Myocyte (in vitro differentiated cells): ENCODE measurements at places on chromosomes 5 and 9. TPM values are rescaled to one million over a fixed set of nuclear protein-coding genes. Genes with fewer than 3 reads are reported as not detected.

IL5 gene
- not detected in 2 replicates for total RNA-seq

DRD1 gene
- not detected in 2 replicates for total RNA-seq

DIPK1B gene
- total RNA-seq = not detected in 2 replicates

HAPLN1 gene
- 0.05 TPM in 1 of 2 replicates, not detected in the other for total RNA-seq

ZNG1C gene
- total RNA-seq = 16.1 and 21.3 TPM in 2 replicates

SCGB3A2 gene
- total RNA-seq = not detected in 2 replicates

LCN15 gene
- not detected in 2 replicates for total RNA-seq

GRCh38 chr5:14825977-14826376 is 45.6 kb downstream of the ANKH start:
- DNase-seq = no peak

DNA sequence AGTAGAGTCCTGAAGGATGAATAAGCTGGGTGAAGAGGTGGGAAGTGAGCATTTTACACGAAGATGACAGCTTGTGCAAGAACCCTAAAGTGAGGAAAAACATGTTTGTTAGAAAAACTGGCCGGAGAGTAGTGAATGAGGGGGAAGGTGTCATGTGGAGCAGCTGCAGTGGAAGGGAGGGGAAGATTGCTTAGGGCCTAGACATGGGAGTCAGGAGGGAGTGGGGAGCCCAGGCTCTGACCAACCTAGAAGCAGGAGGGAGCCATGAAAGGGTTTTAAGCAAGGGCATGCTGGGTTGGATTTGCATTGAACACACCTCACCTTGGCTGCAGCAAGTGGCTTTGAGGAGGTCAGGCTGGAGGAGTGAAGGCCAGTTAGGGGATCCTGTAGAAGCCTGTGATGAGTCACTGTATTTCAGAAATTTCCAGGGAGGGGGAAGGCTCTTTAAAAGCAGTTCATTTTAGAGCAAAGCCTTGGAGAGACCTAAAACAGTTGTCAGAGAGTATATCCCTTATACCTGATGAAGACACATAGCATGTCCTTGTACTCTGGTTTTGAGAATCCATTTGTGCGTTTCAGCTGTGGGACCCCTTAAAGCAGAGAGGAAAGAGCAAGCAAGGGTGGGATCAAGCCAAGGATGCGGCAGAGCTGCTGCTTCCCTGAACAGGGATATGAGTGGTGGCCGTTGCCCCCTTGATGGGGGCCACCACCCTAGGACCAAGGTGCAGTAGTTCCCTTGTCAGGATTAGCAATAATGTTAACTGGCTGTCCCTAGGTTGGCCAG is 45.4 kb downstream of the ANGPTL2 start:
- no peak for DNase-seq

DNA sequence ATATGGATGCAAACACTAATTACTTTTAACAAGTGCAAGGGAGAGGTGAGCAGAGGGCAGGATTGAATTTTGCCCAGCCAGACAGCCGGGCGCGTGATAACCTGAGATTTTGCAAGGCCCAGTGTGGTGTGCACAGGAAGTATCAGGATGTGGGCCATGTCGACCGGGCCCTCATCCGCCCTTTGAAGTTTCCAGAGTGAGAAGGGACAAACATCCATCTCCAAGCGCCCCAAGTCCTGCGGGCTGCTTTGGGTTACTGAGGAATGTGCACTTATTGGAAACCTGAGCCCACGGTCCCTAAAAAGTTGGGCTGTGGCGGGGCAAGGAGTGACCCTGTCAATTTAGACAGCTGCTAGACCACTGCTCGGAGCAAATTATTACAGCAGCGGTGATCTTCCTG is 272.2 kb upstream of the IRX2 start:
- no peak for DNase-seq

DNA sequence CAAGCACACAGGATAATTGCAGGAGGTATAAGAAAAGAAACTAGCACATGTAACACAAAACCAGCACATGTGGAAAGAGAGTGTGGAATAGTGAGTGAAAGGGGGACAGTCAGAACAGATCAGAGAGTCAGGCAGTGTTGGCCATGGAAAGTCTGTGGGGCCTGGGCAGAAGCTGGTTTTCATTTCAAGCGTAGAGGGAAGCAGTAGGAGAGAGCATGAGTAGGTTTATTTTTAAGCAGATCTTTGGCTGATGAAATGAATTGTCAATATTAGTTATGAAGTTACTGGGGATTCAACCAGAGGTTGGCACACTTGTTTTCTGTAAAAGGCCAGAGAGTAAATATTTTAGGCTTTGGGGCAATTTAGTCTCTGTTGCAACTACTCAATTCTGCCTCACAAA is 283.1 kb downstream of the SMARCA2 start:
- no peak for DNase-seq

DNA sequence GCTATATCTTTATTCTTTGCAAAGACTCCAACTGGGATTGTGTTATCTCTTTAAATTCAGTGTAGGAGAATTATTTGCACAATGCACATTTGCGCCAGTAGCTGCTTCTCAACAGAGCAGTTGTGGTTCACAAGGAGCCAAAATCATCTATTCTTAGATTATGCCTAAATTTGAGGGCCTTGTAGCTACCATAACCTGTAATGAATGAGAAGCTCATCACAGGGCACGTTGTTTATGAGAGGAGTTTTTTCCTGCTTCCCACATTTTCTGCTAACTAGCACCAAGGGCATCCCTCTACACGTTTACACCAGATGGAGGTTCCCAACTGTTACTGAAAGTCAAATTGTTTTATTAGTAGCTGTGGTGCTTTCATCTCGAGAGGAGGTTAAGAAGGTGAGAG is 322.4 kb downstream of the TMEM161B start:
- DNase-seq = no peak

- peak; percentile 63 for DNase-seq
Measured at GRCh38 chr9:88746029-88746742, 211.2 kb downstream of the NXNL2 start.

- DNase-seq = peak; percentile 27
Measured at GRCh38 chr9:123350590-123351310, 5.2 kb upstream of the CRB2 start.

DNA sequence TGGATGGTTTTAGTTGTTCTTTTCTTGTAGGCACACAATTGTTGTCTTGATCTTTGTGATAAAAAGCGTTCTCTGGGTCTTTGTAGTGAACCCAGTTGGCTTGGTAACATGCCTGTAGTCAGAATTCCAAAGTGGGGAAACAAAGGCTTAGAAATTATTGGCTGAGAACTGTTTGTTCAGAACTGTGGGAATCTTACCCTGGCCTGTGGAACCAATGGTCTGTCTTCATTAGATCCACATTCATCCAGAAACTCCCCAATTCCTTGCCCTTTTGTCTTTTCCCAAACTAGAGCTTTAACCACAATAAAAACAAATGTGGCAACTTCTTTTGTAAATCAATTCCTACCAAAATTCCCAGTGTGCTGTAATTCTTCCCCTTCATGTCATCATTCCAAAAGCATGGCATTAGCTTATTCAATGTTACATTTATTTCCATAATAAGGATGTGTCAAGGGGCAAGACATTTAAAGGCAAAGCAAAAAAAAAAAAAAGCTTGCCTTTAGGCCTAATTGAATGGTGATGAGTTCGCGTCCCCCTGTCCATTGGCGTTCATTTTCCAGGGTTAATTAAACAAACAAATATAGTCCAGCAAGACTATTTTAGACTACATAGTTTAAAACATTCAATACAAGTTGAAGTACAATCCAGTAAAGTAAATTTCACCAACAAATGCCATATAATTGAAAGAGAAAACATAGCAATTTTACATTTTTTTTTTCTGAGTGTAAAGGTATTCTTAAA is 249.8 kb upstream of the ZNF608 start:
- DNase-seq = peak; percentile 30

GRCh38 chr9:79061752-79062616 is 509.8 kb upstream of the TLE4 start:
- no peak for DNase-seq

- DNase-seq = no peak
Measured at GRCh38 chr5:22542340-22542739, 310.8 kb downstream of the CDH12 start.

DNA sequence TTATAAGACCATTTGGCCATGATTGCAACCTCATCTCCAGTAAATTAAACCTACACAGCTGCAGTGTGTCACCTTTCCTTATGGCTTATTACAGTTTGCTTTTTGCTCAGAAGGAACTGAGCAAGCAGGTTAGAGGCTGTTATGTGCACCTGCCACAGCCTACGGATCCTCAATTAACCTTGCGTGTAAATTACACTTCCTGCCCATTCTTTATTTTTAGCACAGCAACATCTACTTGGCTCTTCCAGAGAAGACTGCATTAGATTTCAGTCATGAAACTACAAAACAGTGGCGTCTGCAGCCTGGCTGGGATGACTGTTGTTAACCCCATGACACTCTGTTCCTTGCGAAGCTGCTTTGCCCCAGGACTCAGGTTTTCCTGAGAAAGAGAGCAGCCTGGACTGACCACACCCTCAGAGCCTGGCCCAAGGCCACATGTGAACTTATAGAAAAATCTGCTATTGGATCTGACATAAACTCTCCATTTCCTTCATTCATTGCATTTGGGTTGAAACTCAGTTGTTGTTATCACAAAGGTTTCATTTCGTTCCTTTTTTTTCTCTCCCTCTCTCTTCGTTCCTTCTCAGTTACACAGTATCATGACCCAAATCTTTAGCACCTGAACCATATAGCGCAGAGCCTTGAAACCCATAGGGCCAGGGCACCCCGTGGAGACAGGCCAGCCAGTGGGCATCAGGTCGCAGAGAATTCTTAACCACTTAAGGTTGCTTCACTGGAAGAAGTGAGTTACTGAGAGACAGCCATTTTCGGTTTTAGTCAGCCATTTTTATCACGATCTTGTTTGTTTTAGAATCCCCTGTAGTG is 138.6 kb downstream of the PALM2AKAP2 start:
- no peak for DNase-seq
